ENCODE measurements at places on chromosomes 12 and 14.

DNA sequence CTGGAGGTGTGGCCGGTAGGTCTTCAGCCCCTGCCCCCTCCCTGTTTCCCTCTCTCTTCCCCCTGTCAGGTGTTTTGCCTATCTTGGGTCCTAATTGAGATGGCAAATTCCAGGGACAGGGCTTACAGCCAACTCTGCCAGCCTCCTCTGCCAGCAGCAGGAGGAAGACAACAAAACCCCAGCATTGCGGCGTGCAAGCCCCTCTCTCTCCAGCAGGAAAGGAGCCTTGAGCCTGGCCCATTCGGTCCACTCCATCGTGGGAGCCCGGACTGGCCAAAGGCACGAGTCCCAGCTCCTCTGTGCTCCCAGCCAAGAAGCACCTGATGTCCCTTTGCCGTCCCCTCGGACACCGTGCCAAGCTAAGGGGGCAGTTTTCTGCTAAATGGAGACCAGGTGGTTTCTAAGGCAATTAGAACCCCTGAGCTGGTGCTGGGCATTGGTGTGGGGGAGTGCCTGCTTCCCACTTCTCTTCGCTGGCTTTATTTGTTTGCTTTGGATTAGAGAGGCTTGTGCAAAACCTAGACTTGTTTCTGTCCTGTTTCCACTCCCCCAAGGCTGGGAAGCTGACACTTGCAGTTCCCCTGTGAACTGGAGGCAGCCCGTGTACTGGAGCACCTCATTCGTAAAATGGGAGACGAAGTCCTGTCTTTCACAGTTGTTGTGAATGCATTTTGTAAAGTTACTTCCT, 57.1 kb upstream of the LHX5 start:
- no peak for DNase-seq

DNA sequence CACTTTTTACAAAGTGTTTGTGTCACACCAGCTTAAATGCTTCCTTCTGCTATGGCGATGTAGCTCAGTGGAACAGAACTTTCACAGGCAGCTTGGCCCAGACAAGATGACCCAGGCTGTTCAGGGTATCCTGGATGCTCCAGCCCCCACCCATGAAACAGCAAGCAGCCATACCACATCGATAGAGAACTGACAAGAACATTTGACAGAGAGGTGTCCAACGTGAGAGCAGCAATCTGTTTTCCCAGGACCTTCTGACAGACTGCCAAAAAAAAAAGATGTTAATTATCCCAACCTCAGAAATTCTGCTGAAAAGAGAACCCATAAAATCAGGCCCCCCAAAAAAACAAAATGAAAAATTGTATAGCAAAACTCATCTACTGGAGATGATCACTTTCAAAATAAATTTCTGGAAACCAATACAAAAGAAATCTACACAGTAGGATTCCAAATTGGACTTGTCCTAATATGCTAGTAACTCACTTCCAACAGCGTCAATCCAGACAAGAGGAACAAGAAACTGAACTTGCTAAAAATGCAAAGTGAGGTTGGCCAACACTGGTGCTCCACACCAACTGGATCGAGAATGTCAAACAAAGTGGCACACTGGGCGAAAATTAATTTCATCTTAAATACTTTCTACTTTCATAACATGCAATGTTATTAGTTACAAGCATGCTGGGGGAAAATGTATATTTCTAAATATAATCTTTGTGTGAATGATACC, 118.8 kb downstream of the DPF3 start:
- DNase-seq, result no peak

- no peak for DNase-seq
These were observed 121.4 kb upstream of the HIF1A start for GRCh38 chr14:61573748-61574513.

DNA sequence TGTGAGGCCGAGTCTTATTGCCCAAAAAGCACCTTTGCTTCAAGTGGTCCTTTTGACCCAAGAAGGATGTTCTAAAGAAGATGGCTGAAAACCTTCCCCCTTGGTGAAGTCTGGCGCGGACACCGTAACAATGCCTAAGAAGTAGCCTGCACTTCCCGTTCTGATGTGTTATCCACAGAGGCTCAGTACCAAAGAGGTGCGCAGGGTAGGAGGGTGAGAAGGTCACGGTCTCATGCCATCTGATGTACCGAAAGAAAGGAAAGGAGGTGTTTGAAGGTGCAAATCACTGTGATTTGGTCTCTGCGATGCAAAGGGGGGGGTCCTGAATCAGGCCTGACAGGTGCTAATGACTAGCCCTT, 9.9 kb downstream of the PEBP1 start:
- DNase-seq, result no peak

- DNase-seq, result no peak
These were observed 173.5 kb upstream of the PDZRN4 start for GRCh38 chr12:41014643-41015020.

DNA sequence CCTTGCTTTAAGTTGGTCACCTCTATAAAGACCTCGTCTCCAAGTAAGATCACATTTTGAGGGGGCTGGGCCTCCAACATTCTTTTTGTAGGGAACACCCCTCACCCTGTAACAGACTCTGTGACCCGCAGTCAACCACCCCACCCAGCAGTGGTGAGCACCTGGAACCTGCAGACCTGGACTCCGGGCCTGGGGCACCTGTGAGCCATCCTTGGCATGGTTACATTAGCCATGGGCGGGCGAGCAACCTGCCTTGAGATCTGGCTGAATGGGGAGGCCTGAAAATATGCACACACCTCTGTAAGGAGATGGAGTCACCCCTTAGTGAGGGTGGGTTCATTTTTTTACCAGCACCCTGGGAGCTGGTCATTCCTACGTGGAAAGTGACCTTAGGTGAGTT, 95.3 kb downstream of the RIMBP2 start:
- no peak for DNase-seq

DNA sequence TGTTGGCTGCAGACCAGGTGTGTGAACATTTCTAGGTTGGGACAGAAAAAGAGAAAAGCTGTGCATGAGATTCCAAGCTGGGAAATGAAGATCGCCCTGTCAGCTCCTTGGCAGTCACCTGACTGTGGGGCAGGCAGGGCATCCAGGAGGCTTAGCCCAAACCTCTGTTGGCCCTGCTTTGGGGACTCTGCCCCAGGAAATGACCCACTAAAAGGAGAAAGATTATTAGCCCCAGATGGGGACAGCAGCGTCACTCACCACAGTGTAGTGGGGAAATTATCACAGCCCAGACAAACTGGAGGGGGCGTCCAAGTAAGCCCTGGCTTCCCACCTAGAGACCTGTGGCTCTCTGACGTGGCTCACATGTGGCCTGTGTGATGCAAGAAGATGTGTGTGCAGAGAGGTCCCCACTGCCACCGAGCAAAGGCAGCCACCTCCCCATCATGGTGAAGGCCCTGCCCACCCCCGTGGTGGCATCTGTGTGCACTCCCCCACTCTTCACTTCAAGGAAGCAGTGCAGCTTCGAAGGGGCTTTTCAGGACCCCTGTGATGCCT, 39.1 kb downstream of the DIO3 start:
- no peak for DNase-seq

- no peak for DNase-seq
These were observed 12.0 kb upstream of the RTL1 start for GRCh38 chr14:100915560-100915959.

DNA sequence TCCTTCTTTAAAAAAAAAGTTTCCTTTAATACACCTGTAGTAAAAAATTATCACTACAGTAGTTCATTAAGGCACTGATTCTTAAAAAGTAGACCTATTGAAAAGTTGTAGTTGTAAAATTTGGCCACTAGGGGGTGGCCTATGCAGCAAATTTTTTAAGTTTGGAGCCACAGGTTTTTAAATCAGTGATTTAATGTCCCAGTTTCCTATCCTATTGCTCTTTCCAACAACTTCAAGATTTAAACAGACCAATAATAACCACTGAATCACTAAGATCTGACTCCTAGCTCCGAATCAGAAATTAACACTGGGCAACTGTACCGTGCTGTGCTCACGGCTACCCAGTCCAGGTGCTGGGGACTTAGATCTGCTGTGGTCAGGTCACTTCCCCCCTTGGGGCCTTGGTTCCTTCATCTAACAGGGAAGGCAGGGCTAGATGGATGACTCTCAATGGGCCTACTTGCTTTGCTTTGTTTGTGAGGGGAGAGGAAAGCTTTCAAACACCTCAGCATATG, 279.3 kb downstream of the MED13L start:
- DNase-seq, result no peak

- no peak for DNase-seq
These were observed 67.7 kb downstream of the BCL2L14 start for GRCh38 chr12:12138203-12139154.

DNA sequence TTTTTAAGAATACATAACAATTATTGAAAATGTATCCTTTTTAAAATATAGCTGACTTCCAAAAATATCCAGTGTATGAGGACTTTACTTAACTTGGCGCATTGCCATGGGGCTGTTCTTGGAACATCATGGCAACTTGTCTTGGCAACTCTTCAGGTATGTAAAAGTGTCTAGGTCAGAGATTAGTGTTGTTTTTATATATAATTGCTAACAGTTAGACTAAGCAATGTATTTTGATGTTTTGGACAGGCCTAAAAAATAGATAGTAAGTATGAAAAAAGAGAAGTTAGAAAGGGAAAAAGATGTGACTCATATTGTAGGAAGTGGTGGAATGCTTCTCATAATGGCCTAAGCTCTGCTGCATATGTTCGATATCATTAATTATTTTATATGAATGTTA, 70.9 kb downstream of the MON2 start:
- no peak for DNase-seq

- DNase-seq, result no peak
These were observed 74.2 kb downstream of the PPM1H start for GRCh38 chr12:62860501-62861411.

- DNase-seq, result no peak
These were observed 128.9 kb downstream of the FOXN3 start for GRCh38 chr14:89288114-89288513.

DNA sequence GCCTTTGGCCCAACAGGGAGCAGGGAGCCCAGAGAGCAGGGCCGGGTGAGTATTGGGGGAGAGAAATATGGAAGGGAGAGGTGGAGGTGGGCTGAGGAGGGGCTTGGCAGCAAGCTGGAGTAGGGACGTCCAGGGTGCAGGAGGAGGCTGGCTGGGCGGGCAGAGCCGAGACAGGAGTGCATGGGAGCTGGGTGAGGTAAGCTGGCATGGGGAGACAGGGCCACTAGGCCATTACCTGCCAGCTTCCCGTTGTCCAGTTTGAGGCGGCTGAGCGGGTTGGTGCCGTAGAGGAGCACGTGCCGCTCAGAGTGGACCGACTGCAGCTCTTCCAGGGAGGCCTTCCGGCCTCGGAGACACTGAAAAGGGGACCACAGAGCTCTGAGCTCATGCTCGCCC, 18.3 kb downstream of the SLC48A1 start:
- no peak for DNase-seq

DNA sequence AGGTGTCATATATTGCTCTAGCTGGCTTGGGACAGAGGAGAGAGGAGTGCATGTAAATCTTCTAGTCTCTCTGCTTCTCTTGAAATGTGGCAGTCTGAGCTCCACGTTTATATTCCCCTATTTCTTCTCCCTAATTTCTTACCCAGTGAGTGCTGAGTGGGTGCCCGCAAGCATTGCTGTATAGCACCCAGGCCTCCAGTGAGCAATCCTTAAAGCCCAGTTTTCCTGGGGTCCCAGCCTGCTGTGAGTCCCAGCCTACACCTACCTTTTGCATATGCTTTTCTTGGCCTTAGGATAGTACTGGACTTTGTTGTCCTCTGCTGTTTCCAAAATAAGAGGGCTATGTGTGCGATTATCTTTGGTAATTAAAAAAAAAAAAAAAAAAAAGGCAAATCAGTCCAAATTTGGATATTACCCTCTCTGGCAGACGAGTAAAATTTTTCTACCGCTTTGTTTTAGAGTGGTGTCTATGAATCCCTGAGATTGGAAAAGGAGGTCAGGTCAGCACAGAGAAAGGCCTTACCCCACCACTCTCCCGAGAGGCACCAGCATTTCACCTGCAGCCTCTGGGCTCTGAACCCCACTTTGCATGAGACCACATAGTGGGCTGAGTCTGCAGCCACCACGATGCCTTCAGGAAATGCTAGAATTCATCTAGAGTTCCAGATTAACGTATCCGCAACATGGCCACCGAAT, 1.1 kb downstream of the MGST1 start:
- DNase-seq, result no peak

- DNase-seq, result no peak
These were observed 263.9 kb downstream of the KCNC2 start for GRCh38 chr12:74945771-74946198.

DNA sequence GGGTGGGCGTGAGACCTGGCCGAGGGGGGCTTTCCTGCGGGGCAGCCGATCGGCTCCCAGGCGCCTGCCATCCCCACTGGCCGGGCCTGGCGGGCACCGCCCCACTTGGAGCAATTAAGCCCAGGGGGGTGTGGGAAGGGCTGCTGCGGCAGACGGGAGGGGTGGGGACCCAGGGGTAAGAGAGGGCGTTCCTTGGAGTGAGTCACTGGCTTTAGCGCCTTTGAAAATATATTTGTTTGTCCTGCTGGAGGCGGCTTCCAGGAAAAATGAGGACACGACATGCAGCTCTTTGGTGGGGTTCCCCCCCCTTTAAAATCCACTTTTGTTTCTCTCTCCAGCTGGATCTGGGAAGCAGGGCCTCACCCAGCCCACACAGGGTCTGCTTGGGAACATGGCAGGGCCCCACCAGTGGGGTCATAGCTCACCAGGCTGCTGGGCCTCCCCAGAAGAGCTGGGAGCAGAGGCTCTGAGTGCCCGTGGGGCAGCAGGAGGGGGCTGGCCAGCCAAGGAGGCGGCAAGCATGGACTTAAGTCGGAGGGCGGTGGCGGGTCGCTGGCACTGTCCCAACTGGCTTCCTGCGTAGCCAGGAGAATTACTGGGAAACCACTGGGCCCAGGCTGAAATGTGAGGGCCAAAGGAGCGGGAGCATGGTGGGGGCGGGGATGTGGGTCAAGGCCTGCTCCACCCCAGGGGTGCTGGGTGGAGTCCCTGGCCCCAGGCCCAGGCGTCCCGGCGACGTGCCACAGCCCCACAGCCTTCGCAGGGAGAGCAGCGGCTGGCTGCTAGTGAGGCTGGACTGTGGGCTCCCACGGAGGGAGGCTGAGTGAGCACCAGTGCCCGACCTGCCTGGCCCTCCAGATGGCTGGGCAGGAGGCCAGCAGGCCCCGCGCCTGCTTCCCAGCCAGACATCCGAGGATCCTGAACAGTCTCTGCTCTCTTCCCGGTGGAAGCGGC, 128.0 kb downstream of the RFLNA start:
- DNase-seq, result peak; percentile 90

DNA sequence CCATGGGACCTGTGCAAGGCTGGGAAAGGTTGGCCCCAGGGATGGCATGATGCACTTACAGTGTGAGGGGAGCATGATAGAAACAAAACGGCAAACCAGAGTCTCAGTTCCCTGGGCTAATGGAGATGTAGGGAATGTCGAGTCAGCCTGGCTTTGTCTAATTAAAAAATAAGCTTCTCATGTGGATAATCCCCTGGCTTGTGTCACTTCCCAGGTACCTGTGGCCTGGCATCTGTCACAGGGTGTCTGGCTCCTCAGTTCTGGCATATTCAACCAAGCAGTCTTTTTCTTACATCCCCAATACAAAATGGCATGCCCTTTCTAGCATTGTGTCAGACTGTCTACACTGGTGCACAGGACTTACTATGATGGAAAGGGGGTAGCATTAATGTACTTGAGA, 261.4 kb downstream of the GRIN2B start:
- DNase-seq, result no peak

All from breast epithelium (tissue), 4 donors.